OCI-LY7 (cell line): ENCODE measurements at places on chromosomes 13 and 19.

DNA sequence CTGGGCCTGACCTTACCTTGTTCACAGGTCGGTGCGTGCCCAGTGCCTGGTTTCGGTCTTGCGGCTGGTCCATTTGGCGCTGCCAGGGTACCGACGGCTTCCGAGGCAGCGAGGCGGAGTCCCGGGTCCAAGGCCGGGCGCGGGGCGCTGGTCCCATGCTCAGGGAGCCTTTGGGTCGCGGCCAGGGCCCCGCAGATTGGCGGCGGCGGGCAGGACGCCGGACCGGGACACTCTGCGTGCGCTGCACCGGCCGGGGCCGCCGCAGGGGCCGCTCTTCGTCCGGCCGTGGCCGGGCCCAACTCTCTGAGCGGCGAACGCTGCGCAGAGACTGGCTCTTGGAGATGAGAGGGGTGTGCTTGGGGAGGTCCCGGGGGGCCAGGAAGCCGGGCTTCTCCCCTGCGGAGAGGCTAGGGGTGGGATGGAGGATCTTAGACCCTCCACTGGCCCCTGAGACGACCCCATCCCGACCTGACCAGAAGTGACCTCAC lies 3.4 kb upstream of the WIZ start:
- DNase-seq, result no peak

GRCh38 chr19:49364083-49364737 lies 533 bp downstream of the DKKL1 start:
- no peak for DNase-seq

DNA sequence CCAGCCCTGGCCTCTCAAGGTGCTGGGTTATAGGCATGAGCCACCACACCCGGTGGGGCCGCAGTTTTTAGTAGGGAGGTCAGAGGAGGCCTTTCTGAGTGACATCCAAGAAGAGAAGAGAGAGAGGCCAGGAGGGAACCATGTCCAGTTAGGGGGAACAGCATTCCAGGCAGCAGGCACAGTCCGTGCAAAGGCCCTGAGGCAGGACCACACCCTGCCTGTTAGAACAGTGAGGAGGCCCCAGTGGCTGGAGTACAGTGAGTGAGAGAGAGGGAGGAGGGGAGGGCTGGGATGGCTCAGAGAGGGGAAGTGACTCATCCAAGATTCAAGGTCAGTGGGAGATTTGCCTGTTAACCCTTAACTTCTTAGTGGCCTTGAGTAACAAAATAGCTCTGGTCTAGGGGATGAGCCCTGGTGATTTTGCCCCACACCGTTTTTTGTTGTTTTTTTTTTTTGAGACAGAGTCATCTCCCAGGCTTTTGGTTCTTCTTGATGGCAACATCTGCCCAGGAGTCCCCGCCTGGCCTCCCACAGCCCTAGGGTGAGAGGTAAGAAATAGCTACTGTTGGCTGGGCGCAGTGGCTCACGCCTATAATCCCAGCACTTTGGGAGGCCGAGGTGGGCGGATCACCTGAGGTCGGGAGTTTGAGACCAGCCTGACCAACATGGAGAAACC lies 2.7 kb upstream of the PLIN3 start:
- no peak for DNase-seq

DNA sequence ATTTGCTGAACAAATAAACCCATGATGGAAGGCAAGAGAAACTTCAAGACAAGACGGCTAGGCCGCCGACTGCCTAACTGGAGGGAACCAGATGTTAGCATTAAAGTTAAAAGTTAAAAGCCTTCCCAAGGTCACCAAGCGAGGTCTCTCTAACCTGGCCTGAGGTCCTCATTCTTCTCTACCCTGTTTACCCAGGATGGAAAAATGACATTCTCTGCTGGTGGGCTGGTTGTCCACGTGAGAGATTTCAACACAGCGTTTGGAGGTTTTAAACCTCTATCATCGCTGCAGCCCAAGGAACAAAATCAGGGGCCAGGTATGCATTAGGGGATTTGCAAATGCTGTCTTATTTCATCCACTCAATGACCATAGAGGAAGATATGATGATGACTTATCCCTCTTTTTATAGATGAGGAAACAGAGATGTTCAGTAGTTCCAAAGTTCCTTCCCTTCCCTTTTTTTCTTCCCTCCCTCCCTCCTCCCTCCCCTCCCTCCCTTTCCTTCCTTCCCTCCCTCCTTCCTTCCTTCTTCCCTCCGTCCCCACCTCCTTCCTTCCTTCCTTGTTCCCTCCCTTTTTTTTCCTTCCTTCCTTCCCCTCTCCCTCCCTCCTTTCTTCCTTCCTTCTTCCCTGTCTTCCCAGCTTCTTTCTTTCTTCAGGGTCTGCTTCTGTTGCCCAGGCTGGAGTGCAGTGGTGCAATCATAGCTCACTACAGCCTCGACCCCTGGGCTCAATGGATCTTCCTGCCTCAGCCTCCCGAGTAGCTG lies 79.7 kb downstream of the INSR start:
- no peak for DNase-seq

- DNase-seq, result no peak
Measured at GRCh38 chr19:1918975-1919374, 13.8 kb downstream of the ADAT3 start.

GRCh38 chr19:39145180-39145953 lies 19.8 kb downstream of the PAK4 start:
- no peak for DNase-seq

DNA sequence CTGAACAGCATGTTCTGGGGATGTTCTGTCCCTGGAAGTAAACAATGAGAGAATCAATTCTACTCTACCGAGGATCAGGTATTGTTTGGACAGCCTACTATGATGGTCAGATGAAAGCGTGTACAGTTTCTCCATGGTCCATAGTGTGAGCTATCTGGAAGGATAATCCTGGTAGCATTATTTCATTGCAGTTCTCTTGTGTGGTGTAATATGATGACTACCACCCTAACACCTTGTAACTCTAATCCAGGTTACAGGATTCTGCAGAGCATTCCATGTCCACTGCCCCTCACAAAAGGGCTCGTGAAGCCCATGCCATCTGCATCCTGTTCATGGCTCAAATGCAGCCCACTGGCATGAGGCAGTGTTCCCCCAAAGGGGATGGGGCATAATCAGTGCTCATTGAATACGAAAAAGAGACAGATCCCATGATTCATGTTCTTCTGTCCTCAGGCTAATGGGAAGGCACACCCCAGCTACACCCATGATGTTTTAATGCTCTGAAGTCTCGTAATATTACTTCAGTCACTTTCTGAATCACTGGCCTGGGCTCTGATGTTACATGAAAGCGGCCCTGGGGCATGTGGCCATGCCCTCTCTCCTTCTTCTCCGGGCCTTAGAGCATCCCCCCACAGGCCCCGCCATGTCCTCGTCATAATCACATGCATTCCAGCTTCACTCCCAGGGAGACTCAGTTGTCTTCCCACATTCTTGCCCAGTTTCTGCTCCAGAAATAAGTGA lies 68.4 kb downstream of the HSPH1 start:
- DNase-seq, result no peak

DNA sequence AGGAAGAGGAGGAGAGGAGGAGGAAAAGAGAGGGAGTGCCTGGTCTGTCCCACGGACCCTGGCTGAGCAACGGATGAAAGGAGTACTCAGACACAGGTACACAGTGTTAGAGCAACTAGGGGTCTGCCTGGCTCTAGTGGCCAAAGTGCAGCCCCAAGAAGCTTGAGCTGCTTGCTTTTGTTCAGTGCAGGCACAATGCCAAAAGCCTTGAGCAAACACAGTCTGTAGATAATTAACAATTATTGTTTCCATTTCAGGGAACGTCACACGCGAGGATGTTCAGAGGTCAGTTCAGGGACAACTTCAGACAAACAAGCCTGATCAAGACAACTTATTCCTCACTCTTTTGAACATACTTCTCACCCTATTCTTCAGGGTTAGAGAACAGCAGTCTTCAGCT lies 32.2 kb upstream of the ZNF726 start:
- no peak for DNase-seq

DNA sequence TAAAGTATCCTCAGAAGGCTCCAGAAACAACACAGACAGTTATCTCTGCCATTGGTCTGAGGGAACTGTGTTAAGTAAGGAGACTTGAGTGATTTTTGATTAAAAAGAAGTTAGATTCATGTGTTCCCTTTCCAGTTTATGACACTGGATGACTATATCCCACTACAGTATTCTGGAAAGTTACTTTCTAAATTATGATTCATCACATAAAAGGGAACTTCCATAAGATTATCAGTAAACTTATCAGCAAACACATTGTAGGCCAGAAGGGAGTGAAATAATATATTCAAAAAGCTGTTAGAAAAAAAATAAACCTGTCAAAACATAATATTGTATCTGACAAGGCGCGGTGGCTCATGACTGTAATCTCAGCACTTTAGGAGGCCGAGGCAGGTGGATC lies 700.0 kb downstream of the SLITRK6 start:
- no peak for DNase-seq

- no peak for DNase-seq
Measured at GRCh38 chr13:31853643-31854326, 114.5 kb downstream of the RXFP2 start.

- peak; percentile 48 for DNase-seq
Measured at GRCh38 chr13:24511816-24512196, 772 bp downstream of the PARP4 start.

DNA sequence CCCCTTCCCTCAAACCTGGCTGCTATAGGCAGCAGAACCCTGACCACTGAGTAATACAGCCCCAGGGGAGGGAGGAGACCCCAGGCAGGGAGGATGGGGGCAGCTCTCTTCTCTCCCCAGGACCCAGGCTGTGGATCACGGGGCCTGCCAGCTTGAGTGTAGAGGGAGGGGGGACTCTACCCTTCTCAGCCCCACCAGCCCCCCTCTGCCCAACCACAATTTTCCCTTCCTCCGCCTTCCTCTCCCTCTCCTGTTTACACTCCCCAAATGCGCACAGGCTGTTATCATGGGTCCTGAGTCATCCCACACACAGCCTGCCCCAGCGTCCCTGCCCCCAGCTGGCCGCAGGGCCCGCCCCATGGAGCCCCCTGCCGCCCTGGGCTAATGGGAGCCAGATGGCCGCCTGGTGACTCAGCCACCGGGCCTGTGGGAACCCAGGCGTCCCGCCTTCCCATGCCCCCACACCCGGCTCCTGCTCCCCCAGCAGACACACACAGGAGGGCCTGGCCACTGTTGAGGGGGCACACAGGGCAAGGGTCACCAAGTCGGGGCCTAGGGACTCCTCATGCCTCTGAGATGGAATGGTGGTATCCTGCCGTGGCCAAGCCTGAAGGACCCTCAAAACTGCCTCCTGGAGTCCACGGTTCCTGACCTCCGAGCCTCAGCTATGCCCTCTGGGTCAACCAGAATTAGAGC lies 13.6 kb downstream of the CCDC97 start:
- DNase-seq, result no peak

- no peak for DNase-seq
Measured at GRCh38 chr13:48783695-48784230, 130.0 kb downstream of the CYSLTR2 start.

DNA sequence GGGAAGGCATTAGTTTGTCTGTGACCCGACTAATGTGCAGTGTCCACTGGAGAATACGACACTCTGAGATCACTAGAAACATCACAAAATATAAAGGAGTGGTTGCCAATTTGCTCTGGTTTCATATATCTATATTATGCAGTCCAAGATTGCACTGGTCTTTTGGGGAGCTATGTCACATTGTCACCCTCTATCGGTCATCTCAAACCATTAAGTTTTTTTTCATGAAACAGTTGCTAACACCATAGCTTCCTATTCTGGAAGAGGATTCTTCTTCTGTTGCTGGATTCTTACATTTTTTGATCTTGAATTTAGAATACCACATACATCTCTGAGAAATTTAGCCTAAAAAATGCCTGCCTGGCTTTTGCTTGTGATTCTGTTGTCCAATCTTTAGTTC lies 168.6 kb downstream of the LACC1 start:
- DNase-seq, result no peak

DNA sequence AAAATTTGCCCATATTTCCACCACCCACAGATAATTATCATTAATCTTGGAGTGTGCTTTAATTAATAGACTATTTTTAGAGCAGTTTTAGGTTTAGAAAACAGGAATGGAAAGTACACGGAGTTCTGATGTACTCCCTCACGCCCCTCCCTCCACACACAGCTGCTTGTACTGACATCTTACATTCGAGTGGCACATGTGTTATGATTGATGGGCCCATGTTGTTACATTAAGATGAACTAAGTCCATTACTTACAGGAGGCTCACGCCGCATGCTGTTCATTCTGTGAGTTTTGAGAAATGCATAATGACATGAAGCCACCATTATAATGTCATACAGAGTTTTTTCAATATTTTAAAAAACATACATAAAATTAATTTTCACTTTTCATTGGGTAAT lies 1.2 kb upstream of the SPATA13 start:
- no peak for DNase-seq

- peak; percentile 14 for DNase-seq
Measured at GRCh38 chr19:5624741-5625278, 1.9 kb downstream of the SAFB start.

GRCh38 chr19:8473648-8474476 lies 28.6 kb downstream of the PRAM1 start:
- DNase-seq, result peak; percentile 84

- no peak for DNase-seq
Measured at GRCh38 chr13:99217461-99218110, 16.9 kb downstream of the UBAC2 start.

DNA sequence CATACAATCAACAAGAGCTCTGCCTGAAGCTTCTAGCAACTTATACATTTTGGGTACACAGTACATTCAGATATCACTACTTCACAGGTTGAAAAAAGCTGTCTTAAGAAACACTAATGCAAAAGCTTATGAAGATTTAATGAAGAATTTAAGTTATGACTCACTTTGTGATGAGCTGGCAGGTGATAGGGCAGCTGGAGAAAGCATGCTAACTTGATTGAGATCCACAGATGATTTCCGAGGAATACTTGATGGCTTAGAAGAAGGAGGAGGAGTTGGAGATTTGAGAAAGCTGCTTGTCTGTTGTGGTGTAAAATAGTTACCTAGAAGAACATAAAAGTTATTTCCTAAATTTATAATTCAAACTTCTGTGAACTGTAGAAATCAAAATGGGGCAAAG lies 23.3 kb downstream of the EXOSC8 start:
- DNase-seq, result no peak

- peak; percentile 9 for DNase-seq
Measured at GRCh38 chr19:52896431-52897137, 851 bp downstream of the ZNF320 start.

GRCh38 chr19:51822946-51823345 lies 28.0 kb downstream of the FPR3 start:
- DNase-seq, result no peak

DNA sequence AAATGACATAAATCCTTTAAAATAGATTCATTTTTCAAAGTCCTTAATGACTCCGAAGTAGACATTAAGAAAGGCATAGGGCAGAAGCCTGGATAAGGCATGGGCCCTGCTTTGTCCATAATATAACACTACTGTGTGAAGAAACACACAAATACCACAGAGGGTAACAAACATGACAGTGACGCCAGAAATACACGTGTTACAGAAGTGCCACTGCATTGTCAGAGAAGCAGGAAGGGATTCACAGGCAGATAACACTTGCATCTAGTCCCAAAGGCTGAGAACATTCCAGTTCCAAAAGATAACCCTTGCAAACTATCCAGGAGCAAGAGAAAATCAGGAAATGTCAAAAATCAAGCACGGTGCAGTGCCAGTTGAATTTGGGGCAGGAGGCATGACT lies 633.2 kb downstream of the LIG4 start:
- no peak for DNase-seq
